ENCODE measurements at places on chromosomes 4 and X.

GRCh38 chr4:183154701-183155391, 55.8 kb downstream of the WWC2 start:
- no peak for DNase-seq

GRCh38 chr4:37535872-37536271, 150.3 kb downstream of the RELL1 start:
- no peak for DNase-seq

GRCh38 chrX:1242891-1243402, 25.7 kb upstream of the CSF2RA start:
- no peak for DNase-seq

DNA sequence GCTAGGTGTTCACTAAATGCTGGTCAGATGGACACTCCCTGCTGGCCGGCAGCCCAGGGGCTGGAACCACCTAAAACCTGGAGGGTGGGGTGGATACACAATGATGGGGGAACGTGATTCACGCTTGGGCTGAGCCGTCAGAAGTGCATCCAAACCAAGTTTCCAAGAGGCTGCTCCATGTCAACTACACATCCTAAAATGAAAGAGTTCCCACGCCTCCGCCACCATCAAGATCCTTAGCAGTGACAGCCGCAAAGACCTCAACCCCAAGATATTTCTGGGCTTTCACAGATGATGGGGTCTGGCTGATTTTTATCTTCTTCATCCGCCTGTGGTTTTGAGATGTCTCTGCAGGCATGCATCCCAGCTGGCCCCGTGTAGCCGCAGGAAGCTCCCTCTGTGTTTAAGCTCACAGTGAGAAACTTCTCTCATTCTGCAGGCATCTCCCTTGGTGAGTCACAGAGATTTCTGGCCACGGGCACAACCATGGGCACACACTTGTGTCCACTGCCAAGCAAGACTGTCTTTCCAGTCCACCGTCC, 84.4 kb downstream of the HTRA3 start:
- DNase-seq, result no peak

DNA sequence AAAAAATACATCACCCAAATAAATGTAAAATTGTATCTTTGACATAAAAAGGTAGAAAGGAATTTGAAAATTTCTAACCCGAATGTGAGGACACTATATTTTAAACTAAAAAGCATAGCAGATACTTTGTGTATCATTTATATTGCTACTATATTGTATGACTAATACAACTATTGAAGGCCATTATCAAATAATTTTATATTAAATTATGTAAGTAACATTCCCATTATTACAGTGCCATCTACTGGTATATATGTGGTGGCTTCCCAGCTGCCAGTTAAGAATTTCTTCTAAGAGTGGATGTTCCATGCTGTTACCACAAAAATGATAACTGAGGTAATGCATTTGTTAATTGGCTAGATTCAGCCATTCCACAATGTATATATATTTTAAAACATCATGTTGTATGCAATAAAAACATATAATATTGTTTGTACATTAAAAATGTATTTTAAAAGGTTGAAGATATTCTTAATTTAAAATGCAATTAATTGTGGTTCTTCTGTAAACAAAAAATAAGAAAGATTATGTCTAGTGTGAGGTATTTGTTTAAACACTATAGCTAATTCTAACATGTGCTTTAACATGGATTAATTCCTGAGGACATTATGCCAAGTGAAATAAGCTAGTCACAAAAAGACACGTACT, 65.3 kb downstream of the EGF start:
- no peak for DNase-seq

DNA sequence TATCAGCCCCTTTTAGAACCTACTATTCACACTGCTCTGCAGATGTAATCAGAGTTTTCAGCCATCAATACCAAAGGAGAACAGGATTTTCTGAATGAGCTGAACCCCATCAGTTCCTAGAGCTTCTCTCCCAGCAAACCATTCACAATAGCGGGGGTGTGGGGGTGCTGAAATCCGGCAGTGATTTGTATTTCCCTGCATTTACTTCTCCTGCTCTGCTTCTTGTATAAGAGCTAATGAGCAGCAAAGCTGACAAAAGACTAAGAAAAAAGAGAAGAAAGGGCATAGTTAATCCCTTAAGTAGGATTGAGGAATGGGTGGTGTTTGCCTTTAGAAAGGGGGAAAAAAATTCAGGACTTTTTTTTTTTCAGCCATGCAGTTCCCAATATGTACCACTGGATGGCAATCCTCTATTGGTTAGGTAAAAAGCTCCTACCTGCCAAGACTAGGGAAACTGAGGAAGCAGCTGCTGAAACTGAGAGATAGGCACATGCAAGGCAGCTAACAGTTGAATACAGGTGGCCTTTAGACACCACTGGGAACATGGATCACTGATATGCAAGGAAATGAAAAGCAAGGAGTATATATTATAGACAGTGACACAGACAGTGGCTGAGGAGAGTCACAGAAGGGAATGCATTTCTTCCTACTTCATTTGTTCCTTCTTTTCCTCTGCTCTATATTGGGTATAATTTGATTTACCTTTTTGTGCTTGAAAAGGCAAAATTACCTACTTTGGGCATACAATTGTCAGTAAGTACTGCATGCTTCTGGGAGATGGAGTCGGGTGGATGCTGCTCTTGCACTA, 217.9 kb downstream of the HS6ST2 start:
- DNase-seq, result no peak

- no peak for DNase-seq
These were observed 70.2 kb downstream of the TBL1X start for GRCh38 chrX:9535101-9535500.

GRCh38 chr4:66694739-66695138, 850.6 kb downstream of the CENPC start:
- no peak for DNase-seq

GRCh38 chrX:122092360-122092759, 1045.0 kb downstream of the GLUD2 start:
- DNase-seq, result no peak

All from stimulated activated CD4-positive, alpha-beta T cell treated with anti-CD3 and anti-CD28 coated beads, Interleukin-1b, Interleukin-23, amount 100 ng/mL, for 1 hour (primary cell).